ENCODE measurements at places on chromosomes 3 and 15. TPM values are rescaled to one million over a fixed set of nuclear protein-coding genes. Genes with fewer than 3 reads are reported as not detected.

The IL17RE gene
- 2.7 TPM for total RNA-seq

The DCLK3 gene
- total RNA-seq, result not detected

The CEP152 gene
- total RNA-seq, result 36.2 TPM

The SLC27A2 gene
- total RNA-seq, result 9.9 TPM

The PRRT3 gene
- total RNA-seq, result 5.5 TPM

The PPP1R14D gene
- total RNA-seq, result not detected

DNA sequence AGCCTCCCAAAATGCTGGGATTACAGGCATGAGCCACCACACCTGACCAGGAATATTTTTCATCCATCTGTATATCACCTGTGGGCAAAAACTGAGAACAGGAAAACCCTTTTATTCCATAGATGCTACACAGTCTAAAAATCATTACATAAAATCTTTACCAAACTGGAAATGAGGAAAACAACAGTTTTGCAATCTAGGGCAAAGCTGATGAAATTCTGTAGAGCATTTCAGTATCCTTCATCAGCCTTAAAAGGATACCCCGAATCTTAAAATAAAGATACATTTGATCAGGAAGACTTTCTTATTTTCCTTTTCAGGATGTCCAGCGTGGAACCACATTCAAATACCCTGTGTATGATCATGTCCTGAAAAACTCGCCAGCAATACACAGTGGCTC lies 7.1 kb downstream of the SIAH2 start:
- no peak for DNase-seq

DNA sequence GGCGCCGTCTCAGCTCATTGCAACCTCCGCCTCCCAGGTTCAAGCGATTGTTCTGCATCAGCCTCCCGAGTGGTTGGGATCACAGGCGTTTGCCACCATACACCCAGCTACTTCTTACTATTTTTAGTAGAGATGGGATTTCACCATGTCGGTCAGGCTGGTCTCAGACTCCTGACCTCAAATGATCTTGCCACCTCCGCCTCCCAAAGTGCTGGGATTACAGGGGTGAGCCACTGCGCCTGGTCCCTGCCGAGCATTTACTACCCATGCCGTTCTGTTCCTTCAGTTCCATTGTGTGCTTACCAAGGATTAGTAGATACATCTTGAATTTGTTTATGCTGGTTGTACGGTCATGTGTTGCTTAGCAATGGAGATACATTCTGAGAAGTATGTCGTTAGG lies 10.3 kb downstream of the CHD2 start:
- no peak for DNase-seq

DNA sequence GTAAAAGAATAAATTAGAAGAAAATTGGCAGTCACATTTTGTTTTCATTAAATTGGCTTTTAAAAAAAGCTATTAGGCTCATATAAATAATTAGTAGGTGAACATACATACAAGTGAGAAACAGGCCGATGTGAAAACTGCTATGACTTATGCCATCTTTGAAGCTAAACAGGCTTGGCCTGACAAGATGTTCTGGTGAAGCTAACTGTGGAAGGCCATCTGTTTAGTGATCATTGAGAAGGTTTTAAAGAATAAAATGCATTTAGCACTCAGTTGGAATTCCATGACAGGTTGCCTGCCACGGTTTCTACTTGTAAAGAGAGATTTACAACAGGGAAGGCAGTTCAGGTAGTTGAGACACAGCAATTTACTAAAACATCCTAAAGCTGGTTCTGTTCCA lies 264.0 kb upstream of the AGTR1 start:
- DNase-seq, result no peak

- DNase-seq, result no peak
Observed at GRCh38 chr3:123295171-123295900, 93.6 kb downstream of the SEC22A start.

DNA sequence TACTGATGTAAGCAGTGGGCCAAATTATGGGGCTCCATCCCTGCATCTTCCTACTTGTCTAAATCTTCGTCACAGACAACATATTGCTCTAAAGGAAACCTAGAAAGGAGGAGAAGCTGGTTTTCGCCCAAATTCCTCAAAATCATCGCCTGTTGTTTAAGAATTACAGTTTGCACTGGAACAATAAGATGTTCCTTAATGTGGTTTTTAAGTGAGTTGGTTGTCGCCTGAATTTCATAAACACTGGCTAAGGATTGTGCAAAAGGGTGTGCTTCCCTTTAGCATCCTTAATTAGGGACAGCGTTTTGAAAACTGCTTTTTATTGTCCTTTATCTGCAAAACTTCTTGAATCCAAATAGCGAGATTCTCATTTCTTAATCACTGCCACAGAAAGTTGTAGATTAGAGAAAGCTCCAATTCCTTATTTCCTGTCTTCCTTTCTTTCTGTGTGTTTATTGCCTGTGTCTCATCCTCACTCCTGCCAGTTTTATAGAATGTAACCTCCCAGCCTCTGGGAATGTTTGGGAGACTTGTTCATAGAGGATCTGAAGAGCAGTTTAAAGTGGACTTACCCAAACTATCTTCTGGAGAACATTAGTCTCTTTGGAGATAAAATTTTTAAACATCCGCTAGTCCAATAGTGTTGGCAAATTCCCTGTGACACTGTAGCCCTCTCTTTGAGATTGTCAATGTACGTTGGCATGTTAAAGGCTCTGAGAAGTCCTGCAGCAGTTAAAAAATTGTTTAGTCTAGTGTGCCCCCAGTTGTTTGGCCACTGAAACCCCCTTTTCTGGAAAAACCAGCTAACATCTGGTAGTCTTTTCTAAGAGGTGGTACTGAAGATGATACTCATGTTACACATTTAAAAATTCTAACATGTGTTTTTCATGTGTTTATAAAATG lies 50.4 kb downstream of the FLNB start:
- no peak for DNase-seq

DNA sequence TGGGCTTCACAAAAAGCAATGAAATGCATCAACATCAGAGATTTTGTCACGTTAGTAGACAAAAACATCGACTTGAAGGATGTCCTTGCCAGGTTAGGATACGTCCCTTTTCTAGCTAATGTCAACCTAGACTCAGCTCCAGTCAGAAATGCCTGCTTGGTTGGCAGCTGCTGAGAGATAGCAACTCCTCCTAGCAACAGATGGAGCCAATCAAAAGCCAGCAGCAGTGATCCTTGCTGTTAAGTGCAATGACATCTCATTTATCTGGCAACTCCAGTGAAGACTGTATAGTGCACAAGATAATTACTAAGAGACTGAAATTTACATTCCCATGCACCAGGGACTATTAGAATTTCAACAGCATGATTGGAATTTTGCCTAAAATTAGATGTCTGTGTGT lies 424.1 kb downstream of the FGF12 start:
- DNase-seq, result no peak

DNA sequence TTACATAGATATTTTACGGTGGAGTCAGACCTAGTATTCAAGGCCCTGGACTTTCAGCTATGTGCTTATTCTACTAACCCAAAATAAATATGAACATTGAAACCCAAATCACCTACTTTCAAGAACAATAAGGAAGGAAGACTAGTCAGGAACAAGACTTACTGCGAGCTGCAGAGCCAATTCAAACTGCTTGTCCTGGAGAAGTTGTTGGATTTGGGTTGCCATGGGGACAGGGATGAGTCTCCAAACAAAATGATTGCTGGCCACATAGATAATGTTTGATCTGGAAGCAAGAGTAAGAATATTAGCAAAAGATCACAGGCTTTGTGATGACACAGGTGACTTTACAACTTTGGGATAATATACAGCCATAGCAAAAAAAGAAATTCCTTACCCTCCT lies 21.6 kb upstream of the PLA2G4F start:
- no peak for DNase-seq

- DNase-seq, result no peak
Observed at GRCh38 chr15:39968273-39969001, 34.5 kb downstream of the EIF2AK4 start.

DNA sequence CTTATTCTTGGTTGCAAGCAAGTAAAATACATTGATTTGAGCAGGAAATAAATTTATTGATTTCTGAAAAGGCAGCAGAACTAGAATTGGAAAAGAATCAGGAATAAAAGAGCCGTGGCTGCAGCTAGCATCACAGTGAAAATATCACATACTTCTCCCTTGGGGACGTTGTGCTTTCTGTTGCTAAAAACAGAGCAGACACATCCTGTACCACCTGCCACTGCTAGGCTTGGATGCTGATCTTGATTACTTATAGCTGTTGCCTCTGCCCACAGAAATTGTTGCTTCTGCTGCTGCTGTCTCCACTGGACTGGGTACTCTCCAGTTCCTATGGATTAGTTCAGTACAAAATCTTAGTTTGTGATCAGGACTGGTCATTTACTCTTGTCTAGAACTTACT lies 283.8 kb downstream of the C3orf38 start:
- no peak for DNase-seq

GRCh38 chr3:186200726-186201125 lies 91.8 kb upstream of the ETV5 start:
- no peak for DNase-seq

- DNase-seq, result no peak
Observed at GRCh38 chr15:33341953-33342352, 31.2 kb downstream of the RYR3 start.

- DNase-seq, result no peak
Observed at GRCh38 chr3:135023996-135024658, 229.1 kb downstream of the EPHB1 start.

DNA sequence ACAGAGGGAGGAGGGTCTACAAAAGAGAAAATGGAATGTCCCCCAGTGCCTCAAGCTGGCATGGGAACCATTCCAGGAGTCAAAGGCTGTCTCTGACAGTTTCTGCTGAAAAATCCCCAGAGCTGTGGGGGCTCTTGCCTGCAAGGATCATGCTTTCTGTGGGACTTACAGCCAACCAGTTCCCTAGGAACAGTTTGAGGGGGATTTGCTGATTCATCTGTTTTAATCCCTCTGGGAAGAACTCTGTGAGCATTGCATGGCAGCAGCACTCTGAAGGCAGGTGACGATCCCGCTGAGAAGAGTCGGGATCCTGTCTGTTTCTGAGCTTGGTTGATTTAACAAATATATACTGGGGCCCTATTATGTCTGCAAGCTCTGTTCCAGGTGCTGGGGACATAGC lies 176.0 kb downstream of the SSR3 start:
- DNase-seq, result no peak

GRCh38 chr3:1513662-1514061 lies 420.8 kb downstream of the CNTN6 start:
- DNase-seq, result no peak
